ENCODE measurements at places on chromosomes 13 and 19.

DNA sequence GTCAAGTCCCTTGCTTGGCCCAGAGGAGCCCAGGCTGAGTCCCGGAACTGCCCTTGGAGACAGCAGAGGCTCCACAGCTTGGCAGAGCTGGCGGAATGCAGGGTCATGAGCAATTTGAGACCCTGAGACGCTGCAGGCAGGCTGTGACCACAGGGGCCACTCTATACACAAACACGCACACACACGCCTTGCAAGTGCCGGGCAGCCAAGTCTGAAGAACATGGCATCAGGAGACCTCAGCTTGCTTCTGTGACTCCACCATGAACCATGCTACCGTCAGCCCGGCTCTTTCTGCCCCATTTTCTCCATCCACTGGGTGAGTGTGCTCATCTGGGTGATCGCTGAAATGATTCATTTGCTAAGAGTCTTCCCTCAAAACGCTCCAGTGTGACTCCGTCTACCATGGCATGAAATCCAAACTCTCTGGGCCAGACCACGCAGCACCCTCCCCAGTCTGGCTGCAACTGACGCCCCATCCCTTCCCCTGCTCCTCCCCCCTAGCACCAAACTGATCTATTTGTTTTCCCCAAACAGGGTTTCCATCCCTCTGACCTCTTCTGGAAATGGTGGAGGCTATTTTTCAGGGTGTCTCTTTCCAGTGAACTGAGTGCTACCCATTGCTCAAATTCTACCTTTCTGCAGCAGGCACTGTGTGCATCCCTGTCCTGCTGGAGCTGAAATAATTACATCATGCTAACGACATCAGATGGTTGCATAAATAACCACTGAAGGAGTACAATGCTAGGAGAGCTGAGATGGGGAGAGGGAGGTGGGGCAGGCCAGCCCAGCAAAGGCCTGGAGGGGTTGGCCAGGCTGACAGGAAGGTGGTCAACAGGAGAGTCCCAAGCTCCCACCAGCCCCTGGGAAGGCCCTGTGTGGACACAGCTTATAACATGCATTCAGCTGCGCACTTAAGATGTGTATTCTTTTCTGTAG, 3.1 kb downstream of the CARS2 start:
- DNase-seq: no peak

DNA sequence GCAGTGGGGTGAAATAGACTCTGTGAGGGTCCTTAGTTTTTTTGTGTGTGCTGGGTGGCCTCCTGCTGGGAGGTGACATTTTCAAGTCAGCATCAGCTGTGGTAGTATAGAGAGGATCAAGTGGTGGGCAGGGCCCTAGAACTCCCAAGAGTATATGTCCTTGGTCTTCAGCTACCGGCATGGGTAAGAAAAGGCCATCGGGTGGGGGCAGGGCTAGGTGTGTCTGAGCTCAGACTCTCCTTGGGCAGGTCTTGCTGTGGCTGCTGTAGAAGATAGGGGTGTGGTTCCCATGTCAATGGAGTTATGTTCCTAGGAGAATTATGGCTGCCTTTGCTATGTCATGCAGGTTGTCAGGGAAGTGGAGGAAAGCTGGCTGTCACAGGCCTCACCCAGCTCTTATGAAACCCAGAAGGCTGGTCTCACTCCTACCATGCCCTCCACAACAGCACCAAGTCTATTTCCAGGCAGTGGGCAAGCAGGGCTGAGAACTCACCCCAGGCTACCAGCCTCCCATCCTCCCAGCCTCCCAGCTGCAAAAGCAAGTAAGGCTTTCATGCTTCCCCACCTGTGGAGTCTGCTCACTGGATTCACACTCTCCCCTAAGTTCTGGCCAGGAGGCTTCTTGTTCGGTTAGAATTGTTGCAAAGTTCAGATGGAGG, 130.6 kb upstream of the SOX1 start:
- no peak for DNase-seq

GRCh38 chr13:24618011-24618955, 61.9 kb upstream of the ATP12A start:
- no peak for DNase-seq

DNA sequence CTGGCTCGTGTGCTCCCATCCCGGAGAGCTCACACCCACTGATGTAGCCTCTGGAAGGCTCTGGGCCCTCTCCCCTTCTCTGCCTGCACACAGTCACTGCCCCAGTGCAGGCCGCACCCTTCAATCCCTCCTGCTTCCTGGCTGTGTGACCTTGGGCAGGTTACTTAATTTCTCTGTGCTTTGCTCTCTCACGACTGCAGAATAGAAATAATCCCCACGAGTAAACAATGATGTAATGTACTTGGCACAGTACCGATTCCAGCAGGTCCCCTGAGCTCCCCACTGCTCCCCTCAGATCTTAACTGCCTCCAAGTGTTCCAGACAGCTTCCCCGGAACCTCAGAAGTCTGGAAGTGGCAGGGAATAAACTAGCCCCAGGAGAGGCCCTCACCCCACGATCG, 16.1 kb downstream of the LIG1 start:
- no peak for DNase-seq

Measured in RPMI7951 (cell line).